ENCODE measurements at places on chromosomes 2 and 18. TPM values are rescaled to one million over a fixed set of nuclear protein-coding genes. Genes with fewer than 3 reads are reported as not detected.
A peak's percentile ranks its signal among the peaks of the same experiment; 100 is the strongest.

GRCh38 chr2:163849756-163850435, 114.1 kb upstream of the FIGN start:
- DNase-seq: no peak

- DNase-seq: no peak
Measured at GRCh38 chr2:55403256-55403998, 16.2 kb downstream of the CCDC88A start.

DNA sequence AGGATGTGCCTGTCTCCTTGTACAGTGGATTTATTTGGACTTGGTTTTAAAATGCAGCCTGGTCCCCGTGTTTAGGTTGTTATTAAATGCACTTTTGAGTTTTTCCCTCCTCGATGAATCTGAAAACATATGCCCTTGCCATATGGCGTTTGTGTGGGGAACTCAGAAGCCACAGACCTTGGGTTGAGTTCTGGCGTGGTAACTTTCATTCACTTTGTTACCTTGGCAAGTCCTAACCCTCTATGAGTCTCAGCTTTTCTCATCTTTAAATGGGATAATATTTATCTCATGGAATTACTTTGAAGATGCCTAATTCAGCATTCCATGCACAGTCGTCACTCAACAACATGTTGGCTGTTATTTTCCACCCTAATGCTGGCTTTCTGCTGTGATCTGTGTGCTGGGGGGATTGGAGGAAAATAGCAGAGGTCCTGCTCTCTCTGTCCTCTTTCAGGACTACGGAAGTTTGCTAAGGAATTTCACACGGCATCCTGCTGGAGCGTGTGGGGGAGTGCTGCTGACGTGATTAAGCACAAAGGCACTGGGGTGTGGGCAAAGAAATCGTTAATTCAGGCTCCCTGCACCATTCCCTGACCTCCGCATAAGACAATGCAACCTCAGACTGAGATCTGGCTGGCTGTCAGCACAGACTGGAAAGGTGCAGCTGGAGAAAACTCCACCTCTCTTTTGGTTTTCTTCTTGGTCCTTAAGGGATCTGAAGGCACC, 61.7 kb downstream of the LDLRAD4 start:
- DNase-seq: no peak

DNA sequence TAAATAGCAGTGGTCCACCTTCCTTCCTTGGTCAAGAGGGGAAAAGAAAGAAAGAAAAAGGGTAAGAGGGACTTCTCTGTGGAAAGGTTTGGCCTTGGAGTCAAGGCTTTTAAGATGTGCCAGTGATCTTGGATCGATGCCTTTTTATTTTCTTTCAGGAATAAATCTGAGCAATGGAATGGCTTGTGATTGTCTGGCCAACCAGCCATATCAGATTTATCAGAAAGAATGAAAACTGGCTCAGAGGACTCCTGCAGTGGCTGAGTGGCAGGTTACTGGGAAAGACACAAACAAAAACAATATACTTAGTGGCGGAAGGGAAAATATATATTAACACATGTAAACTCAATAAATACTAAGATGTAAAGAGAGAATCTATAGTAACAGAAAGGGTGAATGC, 4.3 kb downstream of the ERBB4 start:
- no peak for DNase-seq

DNA sequence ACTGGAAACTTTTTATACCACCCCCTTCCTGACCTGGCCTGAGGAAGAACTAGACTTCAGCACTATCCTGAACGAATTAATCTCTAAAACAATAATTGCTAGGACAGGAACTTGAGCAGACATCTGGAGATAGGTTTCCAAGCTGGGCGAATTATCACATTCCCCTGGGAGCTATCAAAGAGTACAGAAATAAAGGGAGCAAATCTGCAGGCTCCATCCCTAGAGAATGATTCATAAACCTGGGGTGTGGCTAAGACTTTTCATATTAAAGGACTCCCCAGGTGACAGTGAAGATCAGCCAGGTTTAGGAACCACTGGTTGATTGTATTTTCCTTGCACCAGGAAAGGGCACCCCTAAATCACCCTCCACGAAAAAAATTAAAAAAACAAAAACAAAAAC, 105.6 kb upstream of the NOL4 start:
- DNase-seq: no peak

GRCh38 chr2:31874071-31874470, 136.7 kb downstream of the MEMO1 start:
- DNase-seq: no peak

DNA sequence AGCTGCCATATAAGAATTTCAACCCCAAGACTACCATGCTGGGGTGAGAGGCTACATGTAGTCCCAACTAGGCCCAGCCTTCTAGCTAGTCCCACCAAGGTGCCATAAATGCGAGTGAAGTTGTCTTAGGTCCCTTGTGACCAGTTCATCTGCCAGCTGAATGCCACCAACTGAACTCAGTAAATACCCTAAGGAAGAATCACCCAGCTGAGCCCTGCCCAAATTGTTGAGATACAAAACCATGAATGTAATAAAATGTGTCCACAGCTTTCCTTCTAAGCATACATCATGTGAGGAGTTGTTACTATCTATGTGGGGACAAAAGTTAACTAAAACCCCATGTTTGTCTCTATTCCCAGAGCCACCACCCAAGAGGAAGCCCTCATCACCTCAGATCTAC, 70.3 kb downstream of the THADA start:
- no peak for DNase-seq

The SCN7A gene
- total RNA-seq: 0.36 TPM

DNA sequence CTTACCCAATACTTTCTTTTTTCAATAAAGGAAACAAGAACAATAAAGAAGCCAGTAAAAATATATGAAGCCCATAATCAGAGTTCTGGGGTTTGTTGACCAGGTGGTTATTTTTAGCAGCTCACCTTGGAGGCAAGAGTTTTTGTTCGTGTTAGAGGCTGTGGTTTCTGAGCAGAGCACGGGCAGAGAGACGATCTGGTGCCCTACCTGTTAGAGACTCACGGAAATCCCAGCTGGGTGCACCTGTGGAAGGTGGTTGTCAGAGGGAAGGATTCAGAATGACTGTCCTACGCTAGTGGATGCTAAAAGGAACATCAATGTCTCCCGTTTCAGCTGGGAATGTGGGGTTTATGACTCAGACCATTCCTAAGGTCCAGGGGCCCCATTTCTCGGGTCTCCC, 87.6 kb downstream of the NRP2 start:
- no peak for DNase-seq

- DNase-seq: no peak
Measured at GRCh38 chr2:71858071-71858470, 289.6 kb downstream of the CYP26B1 start.

DNA sequence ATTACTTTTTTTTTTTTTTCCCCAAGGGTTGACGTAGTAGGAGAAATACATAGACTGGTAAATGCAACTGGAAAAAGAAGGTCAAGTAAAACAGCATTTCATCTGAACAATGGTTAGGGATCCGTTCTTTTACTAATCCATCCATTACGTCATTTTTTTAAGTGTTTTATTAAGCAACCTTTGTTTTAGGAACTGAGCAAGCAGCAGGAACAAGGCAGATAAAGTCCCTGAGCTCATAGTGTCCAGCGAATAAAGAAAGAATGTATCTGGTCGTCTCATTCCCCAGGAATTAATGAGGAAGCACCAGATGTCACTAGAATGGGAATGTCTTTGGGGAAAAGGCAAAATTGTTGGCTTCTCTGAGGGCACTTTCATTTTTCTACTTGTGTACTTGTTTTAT, 842.4 kb downstream of the TDRD15 start:
- DNase-seq: no peak

GRCh38 chr2:28377984-28378678, 14.5 kb upstream of the FOSL2 start:
- DNase-seq: no peak

The MC5R gene
- total RNA-seq: not detected

DNA sequence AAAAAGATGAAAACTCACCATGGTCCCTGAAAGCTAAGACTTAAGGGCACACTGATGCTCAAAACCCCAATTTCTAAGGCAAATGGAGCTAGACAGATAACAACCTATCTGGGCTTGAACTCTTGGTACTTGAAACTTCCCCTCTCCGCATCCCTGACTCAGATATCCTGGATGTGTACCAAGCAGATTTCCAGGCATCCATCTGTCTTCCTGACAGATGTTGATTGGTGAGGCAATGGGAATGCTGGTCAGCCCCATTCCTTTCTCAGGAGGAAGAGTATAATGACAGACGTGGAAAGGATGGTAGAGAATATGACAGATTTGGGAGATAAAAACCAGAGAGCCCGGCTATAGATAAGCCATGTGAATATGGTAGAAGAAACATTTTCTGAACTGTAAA, 69.2 kb downstream of the ADD2 start:
- no peak for DNase-seq

The SNORC gene
- total RNA-seq: 1.2 TPM

The GRB14 gene
- 24.1 TPM for total RNA-seq

DNA sequence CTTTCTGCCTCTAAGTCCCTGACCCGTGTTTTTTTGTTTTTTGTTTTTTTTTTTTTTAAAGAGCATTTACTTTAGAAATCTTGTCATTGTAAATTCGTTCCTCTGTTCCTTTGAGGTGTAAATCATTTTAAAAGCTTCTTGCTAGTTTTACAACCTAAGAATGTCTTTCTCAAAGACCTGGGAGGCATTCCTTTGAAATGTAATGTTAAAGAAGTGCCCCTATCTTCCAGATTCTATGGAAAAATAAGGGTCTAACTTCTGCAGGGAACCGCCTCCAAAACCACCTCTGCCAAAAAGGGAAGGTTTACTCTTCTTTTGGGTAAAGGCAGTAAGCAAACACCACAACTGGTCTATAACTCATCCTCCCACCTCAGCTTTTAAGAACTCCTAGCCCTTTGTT, 259.6 kb upstream of the ZNF804A start:
- no peak for DNase-seq

DNA sequence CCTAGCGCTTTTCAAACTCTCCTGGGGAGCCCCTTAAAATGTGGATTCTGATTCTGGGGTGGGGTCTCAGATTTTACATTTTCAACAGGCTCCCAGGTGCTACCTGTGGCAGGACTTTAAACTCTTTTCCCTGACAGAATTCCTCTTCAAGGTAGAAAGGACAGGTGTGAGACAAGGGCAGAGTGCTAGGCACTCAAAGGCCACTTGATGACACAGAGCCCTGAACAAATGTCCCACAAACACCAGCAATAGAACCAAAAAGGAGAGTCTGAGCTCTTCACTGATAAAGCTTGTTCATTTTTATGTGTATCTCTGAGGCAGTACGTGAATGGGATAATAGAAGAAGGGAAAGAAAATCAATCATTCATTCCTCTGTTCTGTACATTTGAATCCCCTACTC, 77.7 kb upstream of the PELI1 start:
- DNase-seq: no peak

- no peak for DNase-seq
Measured at GRCh38 chr2:186129767-186130581, 356.1 kb upstream of the ZC3H15 start.

The LCT gene
- not detected for total RNA-seq

The SNED1 gene
- total RNA-seq: 0.22 TPM

DNA sequence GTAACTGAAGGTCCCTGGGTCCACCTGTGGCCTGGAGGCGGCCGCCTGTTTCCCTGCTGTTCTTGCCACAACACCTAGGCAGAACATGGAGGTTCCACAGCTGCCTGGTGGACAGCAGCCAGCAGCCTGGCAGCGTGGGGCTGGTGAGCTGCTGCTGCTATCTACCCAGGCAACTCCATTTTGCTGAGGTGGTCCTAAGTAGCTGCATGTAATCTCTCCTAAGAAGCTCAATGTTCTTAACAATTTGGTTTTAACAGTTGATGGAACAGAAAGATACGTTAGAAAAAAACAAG, 66.7 kb downstream of the NDUFA10 start:
- DNase-seq: no peak

GRCh38 chr18:35635170-35635569, 53.6 kb downstream of the GALNT1 start:
- peak; percentile 84 for DNase-seq

The ASIC4 gene
- total RNA-seq: not detected

The RBMS1 gene
- total RNA-seq: 54.7 TPM

DNA sequence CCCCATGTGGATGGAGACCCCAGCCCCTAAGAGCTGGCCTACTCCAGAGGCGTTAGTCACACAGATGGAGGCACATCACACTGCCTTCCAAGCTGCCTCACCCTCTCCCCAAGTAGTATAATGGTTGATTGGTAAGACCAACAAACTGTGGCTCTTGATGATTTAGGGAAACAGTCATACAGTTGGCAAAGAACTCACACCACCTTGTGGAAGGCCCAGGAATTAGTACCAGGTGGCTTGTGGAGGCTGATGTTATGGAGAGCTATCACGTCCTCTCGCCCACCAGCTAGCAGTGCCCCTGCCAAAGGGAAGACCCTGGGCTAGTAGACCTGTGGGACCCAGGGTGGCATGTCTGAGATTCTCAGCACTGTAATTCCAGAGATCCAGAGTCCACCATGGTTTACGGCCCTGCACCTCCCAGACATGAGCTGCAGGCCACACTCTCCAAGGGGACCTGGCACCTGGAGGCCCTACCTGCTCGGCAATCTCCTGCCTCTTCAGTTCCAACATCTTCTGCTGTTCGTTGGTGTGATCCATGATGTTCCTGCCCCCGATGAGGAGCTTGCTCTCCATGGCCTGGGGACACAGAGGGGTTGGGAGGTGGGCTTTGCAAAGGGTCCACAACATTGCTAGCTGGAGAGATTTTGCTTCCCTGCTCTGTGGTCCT, 26.3 kb downstream of the KIF3C start:
- no peak for DNase-seq

The CCDC142 gene
- 5.8 TPM for total RNA-seq

DNA sequence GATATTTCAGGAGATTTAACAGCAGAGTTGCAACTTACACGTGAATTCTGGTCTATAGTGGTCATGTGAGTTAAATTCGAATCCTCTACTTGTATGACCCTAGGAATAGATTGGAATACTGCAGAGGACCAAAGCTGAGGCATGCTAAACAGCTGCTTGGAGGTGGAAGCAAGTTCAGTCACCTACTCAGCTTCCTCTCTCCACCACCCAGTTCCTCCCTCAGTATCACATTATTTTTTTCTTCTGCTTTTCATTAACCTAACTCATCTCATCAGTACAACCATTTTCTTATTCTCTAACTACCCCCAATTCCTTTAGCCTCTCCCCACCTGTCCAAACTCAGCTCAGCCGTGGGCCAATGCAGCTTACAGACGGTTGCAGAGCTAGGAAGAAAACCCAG, 385.5 kb downstream of the SETBP1 start:
- DNase-seq: no peak

DNA sequence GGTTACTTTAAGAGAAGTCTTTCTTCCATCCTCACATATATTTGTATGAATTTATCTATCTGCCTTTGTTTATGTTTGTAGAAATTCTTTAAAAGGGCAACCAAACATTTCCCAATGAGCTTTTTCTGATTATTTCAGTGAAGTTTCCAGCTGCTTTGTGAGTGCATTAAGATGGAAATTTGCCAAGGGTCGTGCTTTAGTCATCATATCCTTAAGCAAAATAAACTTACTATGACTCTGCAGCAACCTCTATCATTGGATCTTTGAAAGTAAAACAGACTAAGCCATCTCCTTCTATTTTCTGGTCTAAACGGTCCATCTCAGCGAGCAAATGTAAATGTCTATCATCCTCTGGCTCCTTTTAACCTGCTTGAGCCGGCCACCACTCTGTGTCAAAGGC, 489.3 kb downstream of the SOX11 start:
- DNase-seq: no peak

GRCh38 chr2:238380785-238381184, 45.9 kb upstream of the ASB1 start:
- no peak for DNase-seq

- no peak for DNase-seq
Measured at GRCh38 chr2:136351684-136352083, 233.7 kb upstream of the CXCR4 start.

The RAB6C gene
- not detected for total RNA-seq

The ANKRD30BL gene
- total RNA-seq: not detected

All from epithelial cell of proximal tubule (primary cell).